ENCODE measurements at places on chromosomes 11 and 22. TPM values are rescaled to one million over a fixed set of nuclear protein-coding genes. Genes with fewer than 3 reads are reported as not detected.

- no peak for DNase-seq
These were observed 74.1 kb upstream of the SHANK2 start for GRCh38 chr11:71326328-71326940.

Gene CABP4
- polyA plus RNA-seq: 2.3 TPM

Gene C11orf97
- polyA plus RNA-seq: 2.8 TPM

GRCh38 chr11:43360361-43361032, 1.8 kb downstream of the TTC17 start:
- DNase-seq: no peak

DNA sequence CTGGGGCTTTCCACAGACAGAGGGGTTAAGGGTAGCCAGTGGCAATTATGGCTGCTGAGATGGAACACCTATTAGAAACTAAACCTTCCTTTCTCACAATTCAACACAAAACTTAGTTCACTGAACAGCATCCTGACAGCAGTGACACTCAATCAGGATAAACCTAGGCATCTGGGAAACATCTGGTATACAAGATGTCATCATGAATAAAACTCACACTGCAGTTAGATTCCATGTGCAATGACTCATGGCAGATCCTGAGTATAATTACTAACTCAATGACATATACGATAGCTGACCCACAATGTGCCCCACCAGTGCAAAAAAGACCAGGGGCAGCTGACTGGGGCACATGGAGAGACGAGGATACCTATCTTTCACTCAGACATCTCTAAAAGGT, 17.7 kb downstream of the RBFOX2 start:
- DNase-seq: no peak

GRCh38 chr11:47270331-47271271, 668 bp downstream of the MADD start:
- no peak for DNase-seq

DNA sequence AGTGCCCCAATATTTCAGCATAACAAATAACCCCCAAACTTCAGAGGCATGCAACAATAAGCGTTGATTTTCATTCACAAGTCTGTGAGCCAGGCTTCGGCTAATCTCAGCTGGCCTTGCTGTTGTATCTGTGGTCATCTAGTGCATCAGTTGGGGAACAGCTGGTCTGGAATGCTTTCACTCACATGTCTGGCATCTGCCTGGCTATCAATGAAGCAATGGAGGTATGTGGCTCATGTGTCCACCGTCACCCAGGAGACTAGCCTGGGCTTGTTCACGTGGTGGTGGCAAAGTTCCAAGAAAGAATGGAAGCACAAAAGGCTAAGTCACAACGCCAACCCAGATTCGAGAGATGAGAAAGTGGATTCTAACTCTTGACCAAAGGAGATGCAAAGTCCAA, 304.8 kb upstream of the ISX start:
- no peak for DNase-seq

DNA sequence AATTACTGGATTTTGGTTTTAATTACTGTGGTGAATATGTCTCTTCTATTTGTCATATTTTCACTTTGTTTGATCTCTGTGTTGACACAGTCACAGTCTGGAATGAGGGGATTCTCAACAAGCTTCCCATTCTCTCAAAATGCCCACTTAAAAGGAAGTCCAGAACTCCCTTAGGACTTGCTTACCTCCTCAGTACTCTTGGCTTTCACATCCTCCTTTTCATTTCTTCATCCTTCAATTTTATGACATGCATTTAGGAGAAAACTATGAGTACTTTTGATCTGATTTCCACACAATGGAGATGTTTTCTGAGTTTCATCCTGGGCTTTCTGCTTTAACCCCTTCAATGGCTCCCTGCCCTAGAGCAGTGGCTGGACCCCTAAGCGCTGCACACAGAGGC, 49.3 kb upstream of the FLI1 start:
- no peak for DNase-seq

DNA sequence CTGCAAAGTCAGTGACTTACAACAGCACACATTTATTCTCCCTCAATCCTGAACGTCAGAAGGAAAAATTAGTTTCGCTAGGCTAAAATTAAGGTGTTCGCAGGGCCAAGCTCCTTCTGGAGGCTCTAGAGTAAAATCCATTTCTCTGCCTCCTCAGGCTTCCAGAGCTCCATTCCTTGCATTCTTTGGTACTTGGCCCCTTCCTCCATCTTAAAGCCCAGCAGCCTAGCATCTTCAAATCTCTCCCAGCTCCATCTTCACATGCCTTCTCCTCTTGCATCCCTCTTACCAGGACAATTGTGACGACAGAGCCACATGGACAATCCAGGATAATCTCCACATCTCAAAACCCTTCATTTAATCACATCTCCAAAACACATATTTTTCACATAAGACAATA, 165.0 kb downstream of the GRIA4 start:
- DNase-seq: no peak

DNA sequence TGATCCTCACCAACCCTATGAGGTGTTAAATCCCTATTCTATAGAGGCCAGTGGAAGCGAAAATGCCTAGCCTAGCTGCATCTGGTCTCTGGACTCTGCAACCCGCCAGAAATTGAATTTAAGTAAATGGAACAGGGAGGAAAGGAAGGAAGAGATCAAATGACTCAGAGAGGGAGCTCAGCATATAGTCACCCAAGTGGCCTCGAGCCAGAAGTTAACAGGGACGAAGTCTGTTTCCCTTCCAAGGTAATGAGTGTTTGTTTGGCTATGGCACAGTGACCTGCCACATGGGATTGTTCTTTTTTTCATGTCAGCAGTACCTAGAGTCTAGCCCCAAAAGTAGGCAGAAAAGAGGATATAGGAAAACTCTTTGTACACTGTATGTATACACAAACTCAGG, 66.3 kb downstream of the PAK1 start:
- no peak for DNase-seq

GRCh38 chr11:28838741-28839140, 730.6 kb downstream of the METTL15 start:
- DNase-seq: no peak

DNA sequence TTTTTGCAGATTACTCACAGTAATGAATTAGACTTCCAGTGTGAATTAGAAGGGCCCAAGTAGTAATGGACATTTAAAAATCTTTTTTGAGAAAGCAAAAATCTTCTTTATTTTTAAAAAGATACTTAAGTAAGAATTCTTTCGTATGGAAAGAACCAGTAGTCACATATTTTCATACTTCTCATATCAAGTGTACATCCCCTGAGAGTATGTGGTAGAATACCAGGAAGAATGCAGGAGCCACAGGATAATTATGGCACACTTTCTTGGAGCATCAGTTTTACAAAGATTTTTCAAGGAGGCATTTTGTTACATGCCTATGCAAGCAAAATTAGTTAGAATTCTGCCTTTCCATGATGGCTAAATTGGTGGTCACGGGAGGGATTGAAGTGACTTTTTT, 28.1 kb downstream of the POLD3 start:
- no peak for DNase-seq

Gene APOBEC3C
- 24.5 TPM for polyA plus RNA-seq

DNA sequence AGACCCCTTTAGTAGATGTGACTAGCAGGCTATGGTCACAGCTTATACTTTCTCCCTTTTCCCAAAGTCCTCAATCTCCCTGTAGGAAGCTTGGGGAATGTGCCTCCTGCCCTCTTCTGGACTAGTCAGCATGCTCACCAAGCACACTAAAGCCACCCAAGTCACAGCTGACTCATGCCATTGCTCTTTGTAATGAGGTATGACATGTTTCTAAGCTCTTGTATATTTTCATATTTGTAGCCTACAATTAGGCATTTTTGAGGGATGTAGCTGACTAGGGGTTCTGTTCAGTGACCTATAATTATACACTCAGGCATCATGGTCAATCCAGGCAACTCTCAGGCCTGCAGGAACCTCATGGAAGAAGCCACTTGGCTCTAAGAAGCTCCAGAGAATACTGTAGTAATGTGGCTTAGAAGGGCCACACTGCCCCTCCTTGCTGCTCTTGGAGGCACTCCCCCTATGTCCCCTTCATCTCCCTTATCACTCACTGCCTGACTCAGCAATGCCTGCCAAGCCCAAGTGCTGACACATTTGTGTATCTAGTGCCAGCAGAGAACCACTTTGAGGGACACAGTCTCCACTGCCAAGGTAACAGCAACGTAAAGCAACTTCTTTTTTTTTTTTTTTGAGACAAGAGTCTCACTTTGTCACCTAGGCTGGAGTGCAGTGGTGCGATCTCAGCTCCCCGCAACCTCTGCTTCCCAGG, 86.2 kb downstream of the RPL27A start:
- DNase-seq: no peak

- no peak for DNase-seq
These were observed 77.4 kb downstream of the FAM168A start for GRCh38 chr11:73520353-73521061.

GRCh38 chr22:25875461-25875860, 133.5 kb downstream of the MYO18B start:
- no peak for DNase-seq

DNA sequence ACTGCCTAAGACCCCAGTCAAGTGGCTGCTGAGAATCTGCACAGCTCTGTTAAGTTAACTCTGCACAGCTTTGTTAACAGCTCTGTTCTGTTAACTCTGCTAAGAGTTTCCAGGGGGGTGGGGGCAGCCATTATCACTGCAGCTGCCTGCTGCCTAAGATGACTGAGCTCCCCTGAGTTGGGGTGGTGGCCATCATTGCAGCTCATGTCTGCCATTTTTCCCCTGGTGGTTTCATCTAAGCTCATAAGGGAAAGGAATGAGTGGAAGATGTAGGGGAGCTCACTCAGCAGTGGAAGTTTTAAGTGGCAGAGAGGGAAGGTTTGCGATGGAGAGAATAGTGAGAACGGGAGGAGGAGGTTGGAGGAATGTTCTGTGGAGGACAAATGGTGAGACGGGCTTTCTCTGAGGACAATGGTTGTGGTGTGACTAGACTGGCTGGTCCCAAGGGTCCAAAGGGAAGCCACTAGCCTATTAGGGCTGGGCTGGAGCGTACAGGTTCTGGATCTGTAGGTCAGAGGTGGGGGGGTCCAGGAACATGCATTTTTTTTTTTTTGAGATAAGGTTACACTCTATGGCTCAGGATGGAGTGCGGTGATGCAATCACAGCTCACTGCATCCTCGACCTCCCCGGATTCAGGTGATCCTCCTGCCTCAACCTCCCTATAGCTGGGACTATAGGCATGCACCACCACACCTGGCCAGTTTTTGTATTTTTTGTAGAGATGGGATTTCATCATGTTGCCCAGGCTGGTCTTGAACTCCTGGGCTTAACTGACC, 13.5 kb upstream of the PLET1 start:
- no peak for DNase-seq

Gene BIRC3
- 2.4 TPM for polyA plus RNA-seq

- DNase-seq: no peak
These were observed 423.9 kb downstream of the MN1 start for GRCh38 chr22:27377501-27378295.

Gene PARVB
- polyA plus RNA-seq: 40.2 TPM

Gene ATG16L2
- 43.3 TPM for polyA plus RNA-seq

- DNase-seq: peak; percentile 44
These were observed 1.6 kb downstream of the CPT1A start for GRCh38 chr11:68839911-68840641.

GRCh38 chr22:42863349-42863961, 6.4 kb upstream of the ARFGAP3 start:
- DNase-seq: no peak

Gene PANX2
- 0.61 TPM for polyA plus RNA-seq

- DNase-seq: no peak
These were observed 591.3 kb upstream of the ARHGAP42 start for GRCh38 chr11:100095809-100096208.

DNA sequence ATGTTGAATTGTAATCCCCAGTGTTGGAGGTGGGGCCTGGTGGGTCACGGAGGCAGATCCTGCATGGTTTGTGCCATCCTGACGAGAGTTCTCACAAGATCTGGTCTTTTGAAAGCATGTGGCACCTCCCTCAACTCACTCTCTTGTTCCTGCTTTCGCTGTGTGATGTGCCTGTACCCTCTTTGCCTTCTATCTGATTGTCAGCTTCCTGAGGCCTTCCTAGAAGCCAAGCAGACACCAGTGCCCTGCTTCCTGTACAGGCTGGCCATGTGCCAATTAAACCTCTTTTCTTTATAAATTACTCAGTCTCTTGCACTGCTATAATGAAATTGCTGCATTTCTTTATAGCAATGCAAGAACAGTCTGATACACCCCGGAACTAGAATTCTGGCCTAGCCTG, 13.1 kb downstream of the PTPN5 start:
- DNase-seq: no peak

DNA sequence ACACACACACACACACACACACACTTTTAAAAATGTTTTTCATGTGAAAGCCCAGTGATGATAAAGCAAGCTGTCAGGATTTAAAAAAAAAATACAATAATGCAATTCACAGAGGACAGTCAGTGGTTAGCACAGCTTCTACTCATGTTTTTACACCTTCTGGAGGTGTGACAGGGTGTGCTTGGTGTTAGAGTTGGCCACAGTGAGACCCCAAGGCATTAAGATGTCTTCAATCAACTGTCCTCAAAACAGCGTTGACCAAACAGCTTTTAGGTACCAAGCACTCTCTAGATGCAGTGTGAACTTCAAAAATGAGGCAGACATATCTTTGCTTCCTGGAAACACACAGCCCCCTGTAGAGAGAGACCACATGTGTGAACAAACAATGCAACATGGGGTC, 166.4 kb upstream of the TBCEL start:
- no peak for DNase-seq

- DNase-seq: no peak
These were observed 118.2 kb downstream of the ABTB2 start for GRCh38 chr11:34239465-34240149.

Gene BEST1
- polyA plus RNA-seq: 6.5 TPM

GRCh38 chr11:126406368-126406767, 50.9 kb downstream of the ST3GAL4 start:
- no peak for DNase-seq

Gene CABP2
- polyA plus RNA-seq: not detected

DNA sequence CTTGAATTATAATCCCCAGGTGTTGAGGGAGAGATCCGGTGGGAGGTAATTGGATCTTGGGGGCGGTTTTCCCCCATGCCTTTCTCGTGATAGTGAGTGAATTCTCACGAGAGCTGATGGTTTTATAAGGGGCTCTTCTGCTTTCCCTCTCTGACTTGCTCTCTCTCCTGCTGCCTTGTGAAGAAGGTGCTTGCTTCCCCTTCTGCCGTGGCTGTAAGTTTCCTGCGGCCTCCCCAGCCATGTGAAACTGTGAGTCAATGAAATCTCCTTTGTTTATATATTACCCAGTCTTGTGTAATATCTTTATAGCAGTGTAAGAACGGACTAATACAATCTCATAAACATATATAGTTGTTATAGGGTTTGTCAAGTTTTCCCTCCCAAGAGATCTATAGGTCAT, 32.8 kb downstream of the KCNE3 start:
- DNase-seq: no peak

Gene KRTAP5-1
- not detected for polyA plus RNA-seq

All from right lung (tissue), 10 donors.